CD8-positive, alpha-beta memory T cell (primary cell): ENCODE measurements at places on chromosomes 5 and 9.

DNA sequence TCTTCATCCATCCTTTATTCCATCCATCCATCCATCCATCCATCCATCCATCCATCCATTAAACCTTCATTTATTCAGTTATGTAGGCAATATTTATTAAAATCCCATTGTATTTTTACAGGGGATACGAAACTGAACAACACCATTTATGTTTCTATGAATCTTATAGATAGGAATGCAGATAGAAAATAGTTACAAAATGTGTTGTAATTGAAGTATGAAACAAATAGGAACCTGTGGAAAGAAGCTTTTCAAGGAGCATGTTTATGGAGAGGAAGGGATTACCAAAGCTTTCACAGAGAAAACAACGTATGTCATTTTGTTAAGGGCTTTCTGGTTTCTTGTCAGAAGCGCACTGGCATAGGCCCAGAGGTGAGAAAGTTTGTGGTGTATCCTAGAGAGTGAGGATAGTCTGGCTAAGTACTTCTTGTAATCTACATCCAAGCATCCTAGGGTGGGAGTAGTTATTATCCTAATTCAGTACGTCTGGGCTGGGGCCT, 184.0 kb downstream of the CNTLN start:
- no peak for DNase-seq

DNA sequence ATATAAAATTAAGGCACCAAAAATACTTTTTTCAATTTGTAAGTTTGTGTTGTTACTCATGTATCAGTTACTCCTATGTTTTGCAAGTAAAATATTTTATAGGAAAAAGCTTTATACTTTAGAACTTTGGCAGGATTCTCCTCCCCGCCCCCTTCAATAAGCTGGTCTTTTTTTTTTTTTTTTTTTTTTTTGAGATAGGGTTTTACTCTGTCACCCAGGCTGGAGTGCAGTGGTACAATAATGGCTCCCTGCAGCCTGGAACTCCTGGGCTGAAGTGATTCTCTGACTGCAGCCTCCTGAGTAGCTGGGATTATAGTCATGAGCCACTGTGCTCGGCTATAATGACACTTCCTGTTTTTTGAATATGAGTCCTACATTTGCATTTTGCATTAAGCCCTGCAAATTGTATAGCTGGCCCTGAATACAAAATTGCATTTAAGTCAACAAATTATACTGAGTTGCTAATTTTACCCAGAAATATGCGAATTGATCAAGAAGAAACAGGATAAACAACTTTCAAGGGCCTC, 192.9 kb downstream of the PIK3R1 start:
- no peak for DNase-seq

DNA sequence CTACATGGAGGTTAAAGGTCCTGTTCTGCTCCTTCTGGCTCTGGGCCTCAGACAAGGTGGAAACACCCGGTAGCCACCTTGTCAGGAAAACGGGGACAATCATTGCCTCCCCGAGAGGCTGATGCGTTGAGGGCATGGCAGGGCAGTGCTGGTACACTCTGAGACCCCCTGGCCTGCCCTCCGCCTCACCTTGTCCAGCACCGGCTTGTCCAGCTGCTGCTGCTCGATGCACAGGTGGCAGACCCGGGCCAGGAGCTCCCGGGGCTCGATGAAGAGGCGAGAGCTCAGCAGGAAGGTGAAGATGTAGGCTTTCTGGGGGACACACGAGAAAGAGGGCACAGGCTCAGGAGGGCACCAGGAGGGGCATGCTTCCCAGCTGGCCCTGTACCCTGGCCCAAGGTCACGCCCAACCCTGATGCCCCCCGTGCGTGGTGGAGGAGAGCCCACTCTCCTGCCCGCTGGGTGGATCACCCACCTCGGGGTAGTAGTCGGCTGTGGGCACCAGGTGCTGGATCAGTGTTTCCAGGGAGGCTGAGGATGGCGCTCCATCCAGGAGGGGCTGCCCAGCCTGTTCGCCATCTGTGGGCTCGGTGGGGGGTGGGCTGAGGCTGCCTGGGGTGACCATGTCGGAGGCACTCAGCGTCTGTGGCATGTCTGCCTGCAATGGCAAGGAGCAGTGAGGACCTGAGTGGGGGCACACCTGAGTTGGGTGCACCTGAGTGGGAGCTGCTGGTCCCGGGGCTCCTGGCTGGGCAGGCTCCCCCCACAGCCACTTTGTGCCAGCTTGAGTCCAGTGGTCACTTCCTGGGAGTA, 66.0 kb upstream of the RNF130 start:
- no peak for DNase-seq

DNA sequence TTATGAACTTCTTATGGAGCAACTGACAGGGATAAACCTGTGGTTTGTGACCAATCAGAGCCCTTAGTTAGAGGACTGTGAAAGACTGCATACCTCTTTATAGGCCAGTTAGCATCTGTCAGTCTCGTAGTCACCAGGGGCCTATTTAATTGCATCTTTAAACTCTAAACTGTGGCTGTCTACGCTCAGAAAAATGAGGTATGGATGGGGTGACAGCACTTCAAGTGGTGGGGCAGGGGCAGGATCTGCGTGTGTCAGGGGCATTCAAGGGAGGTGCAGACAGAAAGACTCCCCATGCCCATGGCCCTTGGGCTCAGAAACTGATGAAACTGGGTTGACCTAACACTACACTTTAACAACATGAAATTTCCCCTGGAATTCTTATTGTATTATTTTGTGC, 132.6 kb upstream of the TBCA start:
- DNase-seq, result no peak

DNA sequence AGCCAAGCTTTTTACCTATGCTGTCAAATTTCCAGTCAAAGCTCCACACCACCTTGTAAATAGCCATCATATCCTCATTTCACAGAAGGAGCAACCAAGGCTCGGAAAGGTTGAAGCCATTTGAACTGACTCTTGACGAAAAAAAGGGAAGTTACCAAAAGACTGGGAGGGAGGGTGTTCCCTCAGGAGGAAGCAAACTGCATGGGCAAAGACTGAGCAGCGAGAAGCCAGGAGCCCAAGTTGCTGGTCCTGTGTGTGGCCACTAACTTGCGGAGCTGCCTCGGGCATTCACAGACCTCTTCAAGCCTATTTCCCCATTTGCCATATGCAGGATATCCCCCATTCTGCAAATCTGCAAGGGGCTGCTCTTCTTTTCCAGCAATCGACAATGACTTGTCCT, 37.4 kb downstream of the TTLL11 start:
- DNase-seq, result no peak

DNA sequence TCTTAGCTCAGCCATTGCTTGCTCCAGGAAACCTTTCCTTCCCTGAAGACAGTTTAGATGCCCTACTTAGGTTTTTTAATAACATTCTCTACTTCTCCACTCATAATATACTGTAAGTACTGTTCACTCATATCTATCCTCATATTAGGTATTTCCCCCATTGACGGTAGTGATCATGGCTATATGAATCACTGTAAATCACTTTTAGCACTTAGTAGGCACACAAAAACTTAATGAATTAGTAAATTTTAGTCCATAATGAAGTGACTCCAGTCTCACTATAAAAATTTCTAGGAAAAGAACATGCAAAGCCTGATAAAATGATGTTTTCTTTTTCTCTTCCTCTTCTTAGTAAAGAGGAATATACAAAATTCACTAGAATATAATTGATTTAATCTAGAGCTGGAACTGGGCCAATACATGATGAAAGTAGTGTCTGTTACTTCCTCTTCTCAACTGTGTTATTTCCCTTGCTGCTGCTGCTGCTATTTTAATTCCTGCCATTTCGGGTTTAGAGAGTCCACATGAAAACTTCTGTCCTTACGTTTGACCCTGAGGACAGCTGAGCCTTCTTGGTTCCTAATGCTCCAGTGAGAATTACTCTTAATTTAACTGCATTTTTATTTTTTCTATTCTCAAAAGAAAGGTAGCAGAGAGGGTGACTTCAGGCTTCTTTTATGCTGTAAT, 73.5 kb downstream of the LNPEP start:
- DNase-seq, result no peak

- peak; percentile 69 for DNase-seq
Measured at GRCh38 chr5:170266570-170267381, 30.8 kb downstream of the LCP2 start.

DNA sequence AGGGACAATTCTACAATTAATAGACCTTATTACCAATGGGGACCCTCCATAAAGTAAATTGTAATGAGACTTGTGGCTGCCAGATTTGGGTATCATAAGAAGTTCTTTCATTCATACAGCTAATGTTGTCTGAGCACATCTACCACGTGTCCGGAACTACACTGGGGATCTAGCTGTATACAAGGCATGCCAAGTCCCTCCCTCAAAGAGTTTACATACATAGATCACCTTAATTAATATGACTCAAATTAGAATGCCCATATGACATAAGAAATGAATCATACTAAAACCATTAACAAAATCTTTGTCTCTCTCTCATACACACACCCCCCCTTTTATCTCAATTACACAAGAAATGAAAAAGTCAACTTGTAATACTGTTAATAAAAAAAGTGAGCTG, 18.0 kb upstream of the NR4A3 start:
- no peak for DNase-seq

DNA sequence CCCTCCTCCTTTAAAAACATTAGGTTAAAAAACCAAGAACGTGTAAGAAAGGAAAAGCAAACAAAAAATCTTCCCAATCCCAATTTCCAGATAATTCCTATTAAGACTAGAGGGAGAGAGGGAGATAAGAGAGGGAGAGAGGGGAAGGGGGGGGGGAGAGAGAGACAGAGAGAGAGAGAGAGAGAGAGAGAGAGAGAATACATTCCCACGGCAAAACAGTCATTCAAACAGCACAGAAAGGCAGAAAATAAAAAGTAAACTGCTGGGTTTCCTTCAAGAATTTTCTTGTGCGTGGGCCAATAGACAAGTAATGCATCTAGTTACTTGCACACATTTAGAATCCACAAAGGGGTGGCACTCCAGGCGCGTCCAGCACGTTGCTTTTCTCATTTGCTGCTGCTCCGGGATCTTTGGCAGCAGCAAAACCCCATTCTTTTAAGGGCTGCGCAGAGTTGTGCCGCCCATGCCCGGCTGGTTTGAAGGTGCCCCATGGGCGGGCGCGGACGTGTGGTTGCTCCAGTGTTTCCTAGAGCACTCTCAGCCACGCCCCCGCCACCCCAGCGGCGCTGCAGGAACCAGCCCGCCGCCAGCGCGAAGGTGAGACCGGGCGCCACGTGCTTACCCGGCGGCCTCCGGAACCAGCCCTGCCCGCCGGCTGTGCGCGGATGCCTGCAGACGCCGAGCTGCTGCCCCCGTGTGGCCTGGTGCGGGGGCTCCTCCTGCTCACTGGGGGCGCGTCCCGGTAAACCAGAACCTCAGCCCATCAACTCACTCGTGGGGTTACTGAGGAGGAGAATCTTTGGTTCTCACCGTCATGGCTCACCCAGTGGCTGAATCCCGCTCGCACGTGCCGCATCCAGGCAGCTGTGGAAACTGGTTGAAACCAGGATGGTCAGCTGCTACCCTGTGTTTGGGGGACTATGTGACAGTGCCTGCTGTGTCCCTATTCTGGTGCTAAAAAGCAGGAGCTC, 44.6 kb downstream of the STC2 start:
- peak; percentile 60 for DNase-seq

DNA sequence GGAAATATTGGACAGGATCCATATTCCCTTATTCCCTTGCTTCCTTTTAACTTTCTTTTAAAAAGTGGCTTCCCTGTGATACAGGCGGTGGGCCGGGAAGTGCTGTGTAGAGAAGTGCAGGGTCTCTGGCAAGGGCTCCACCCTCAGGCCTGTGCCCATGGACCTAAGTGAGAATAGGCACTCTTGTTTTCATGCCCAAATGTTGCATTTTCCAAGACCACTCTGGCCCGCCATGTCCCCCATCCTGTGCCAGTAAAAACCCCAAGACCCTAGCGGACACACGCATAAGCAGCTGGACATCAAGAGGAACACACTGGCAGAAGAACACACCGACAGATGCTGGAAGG, 193.4 kb downstream of the FBXL7 start:
- DNase-seq, result no peak

- no peak for DNase-seq
Measured at GRCh38 chr5:167406513-167406912, 884.9 kb upstream of the WWC1 start.

GRCh38 chr9:117073071-117073470, 341.8 kb downstream of the ASTN2 start:
- no peak for DNase-seq

- DNase-seq, result no peak
Measured at GRCh38 chr5:148090773-148091250, 27.0 kb downstream of the SPINK5 start.
